GM23248 (cell line): ENCODE measurements at places on chromosomes 1 and 21. TPM values are rescaled to one million over a fixed set of nuclear protein-coding genes. Genes with fewer than 3 reads are reported as not detected.

PAPPA2 gene
- polyA plus RNA-seq = 3.9 and 5.8 TPM in 2 replicates

SLC22A15 gene
- polyA plus RNA-seq = 5.7 and 6.3 TPM in 2 replicates

- DNase-seq = no peak
Observed at GRCh38 chr1:162139211-162139610, 69.7 kb downstream of the NOS1AP start.

DNA sequence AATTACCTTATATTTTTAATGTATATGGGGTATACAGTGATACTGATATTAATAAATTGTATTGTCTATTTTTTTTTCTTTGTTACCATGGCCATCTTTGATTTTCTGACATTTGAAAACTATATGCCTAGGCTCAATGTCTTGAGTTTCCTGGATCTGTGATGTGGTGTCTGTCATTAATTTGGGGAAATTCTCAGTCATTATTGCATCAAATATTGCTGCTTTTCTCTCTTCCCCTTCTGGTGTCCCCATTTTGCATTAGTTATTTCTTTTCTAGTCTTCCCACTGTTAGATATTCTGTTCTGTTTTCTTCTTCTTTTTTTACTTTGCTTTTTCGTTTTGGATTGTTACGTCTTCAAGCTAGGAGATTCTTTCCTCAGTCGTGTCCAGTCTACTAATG lies 33.8 kb downstream of the ZBTB40 start:
- DNase-seq = no peak

DNA sequence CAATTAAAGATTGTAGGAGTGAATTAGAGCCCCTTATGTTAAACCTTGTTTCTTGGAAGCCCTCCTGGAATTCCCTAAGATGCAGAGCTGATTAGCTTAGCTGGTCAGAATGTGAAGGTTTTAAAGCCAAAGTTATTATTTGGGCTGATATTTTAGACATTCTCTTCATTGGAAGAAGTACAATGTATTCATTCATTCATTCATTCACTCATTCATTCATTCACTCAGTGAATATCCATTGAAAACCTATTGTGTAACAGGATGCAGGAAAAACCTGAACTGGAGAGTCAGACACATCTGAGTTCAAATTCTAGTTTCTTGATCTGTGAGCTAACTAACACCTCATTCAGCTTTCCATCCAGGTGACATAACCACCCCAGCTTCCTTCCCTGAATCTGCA lies 29.7 kb downstream of the DDR2 start:
- DNase-seq = no peak

- DNase-seq = no peak
Observed at GRCh38 chr1:85630493-85630892, 49.9 kb downstream of the CCN1 start.

GRCh38 chr21:25385911-25386474 lies 221.3 kb downstream of the MRPL39 start:
- peak; percentile 59 for DNase-seq

GRCh38 chr1:74650561-74650960 lies 23.0 kb downstream of the ERICH3 start:
- DNase-seq = peak; percentile 16

GRCh38 chr1:230315099-230315498 lies 111.0 kb downstream of the PGBD5 start:
- no peak for DNase-seq

DNA sequence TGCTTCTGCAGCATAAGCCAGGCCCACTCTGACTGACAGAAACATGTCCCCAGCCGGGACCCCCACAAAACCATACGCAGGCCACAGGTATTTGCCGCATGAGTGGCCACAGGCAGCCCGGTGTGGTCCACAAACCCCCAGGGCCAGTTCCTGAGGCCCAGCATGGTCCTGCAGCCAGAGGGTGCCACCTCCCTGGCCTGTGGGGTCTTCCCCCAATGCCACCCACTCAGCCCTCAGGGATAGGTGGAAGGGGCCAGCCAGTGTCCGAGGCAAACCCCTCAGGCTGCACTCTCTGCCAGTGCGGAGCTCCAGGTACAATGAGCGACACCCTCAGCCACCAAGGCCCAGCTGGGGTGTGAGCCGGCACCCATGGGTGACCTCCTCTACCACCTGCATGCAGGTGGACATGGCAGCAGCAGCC lies 43.5 kb downstream of the UBE2G2 start:
- DNase-seq = no peak

DNA sequence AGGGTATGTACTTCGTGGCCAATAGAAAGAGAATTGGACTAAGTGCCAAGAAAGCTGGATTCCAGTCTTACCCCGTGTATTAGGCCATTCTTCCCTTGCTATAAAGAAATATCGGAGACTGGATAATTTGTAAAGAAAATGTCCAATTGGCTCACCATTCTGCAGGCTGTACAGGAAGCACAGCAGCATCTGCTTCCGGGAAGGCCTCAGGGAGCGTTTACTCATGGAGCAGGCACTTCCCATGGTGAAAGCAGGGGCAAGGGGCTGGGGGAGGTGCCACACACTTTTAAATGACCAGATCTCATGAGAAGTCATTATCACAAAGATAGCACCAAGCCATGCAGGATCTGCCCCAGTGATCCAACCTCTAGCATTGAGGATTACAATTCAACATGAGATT lies 7.8 kb upstream of the AMIGO1 start:
- DNase-seq = no peak

DNA sequence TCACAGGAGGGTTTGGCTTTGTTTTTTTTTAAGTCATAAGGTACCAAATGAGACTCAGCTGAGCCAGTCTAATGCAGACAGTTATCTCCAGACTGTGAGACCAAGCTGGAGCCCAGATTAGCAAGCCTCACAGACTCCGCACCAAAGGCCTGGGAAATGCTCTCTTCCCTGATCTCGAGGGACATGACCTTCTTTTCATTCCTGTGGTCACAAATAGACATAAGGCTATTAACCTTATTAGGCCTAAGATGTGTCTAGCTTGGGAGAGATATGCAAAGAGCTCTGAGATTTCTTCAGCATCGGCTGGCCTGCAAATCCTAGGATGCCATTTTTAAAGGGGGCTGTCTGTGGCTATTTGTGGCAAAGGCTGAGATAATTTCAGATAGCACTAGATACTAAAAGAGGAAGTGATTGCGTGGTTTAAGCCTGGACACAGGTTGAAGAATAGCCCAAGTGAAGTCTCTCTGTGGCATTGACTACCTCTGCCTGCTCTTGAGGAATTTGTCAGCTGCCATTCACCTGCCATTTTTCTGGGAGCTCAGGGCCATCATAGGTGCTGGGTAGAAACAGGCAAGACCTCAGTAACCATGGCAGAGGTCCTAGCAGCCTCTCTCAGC lies 301.3 kb downstream of the SIPA1L2 start:
- DNase-seq = no peak
